ENCODE measurements at places on chromosomes 5 and 9.

DNA sequence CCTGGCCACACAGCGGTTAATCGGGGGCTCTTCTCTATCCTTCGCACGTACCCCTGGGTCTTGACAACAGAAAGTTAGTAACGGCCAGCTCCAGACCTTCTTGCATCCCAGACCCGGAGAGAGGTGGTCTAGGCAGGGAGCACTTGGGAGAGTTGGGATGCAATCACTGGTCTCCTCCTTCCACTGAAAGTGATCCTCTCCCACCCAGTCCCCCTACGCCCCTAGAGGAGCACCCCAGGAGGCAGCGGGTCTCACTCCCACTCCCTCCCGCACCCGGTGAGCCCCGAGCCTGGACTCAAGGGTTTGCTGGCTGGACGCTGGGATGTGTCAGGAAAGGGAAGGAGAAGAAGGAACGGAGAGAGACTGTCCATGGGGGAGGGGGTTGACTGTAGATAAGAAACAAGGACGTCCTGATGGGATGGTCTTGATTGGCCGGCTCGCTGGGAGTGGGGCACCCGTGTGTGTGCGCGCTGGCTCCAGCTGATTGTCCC is 2.0 kb downstream of the RORB start:
- DNase-seq = no peak

GRCh38 chr9:70614786-70615463 is 200.5 kb upstream of the KLF9 start:
- DNase-seq = no peak

GRCh38 chr5:17316970-17317459 is 99.6 kb downstream of the BASP1 start:
- DNase-seq = no peak

- DNase-seq = no peak
Observed at GRCh38 chr5:170501931-170502330, 1.9 kb upstream of the KCNIP1 start.

GRCh38 chr9:82706786-82707185 is 356.2 kb downstream of the RASEF start:
- DNase-seq = no peak

DNA sequence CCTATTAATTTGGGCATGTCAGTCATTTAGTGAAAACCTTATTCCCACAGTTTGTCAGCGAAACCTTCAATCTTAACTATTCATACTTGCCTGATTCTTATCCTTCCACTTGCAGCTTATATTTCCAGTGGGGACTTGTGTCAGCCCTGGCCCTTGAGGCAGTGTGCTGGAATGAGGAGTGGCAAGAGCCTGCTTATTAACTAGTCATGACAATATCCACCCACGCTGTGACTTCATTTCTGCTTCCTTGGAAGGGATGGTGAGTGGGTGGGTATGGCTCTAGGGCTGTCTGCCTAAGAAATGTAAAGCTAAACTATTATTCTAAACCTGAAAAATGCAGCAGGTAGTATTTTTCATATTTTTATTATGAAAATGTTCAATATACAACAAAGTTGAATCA is 34.0 kb upstream of the LURAP1L start:
- DNase-seq = no peak

DNA sequence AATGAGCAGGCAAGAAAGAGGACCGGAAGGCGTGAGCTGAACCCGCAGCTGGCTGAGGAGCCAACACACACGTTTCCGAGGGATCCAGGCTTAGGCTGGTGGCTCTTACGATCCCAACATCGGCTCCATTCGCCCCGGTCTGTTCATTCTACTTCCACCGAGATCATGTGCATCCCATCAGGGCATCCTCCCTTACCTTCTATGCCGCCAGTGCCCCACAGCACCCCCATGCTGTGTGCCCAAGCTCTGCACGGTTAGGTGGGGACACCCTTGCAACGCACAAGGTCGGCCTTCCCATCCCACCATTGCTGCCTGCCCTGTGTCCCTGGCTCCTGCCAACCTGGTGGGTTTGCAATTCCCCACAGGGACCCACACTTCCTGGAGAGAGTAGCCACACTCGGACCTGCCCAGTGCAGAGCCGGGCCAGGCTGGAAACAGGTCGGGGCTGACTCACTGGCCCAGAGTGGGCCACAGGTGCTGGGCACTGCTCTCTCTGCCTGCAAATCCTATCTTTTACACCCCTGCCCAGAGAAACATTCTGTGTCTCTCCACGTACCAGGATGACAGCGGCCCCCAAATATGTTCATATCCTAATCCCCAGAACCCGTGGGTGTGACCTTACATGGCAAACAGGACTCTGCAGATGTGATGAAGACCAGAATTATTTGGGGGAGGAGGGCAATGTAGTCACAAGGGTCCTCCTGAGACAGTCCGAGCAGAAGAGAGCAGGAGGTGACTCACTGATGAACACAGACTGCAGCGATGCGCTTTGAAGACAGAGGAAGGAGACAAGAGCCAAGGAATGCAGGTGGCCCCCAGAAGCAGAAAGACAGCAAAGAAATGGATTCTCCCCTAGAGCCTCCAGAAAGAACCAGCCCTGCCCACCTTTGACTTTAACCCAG is 182.2 kb downstream of the AUH start:
- no peak for DNase-seq

- DNase-seq = no peak
Observed at GRCh38 chr5:83701886-83702285, 18.8 kb downstream of the HAPLN1 start.

DNA sequence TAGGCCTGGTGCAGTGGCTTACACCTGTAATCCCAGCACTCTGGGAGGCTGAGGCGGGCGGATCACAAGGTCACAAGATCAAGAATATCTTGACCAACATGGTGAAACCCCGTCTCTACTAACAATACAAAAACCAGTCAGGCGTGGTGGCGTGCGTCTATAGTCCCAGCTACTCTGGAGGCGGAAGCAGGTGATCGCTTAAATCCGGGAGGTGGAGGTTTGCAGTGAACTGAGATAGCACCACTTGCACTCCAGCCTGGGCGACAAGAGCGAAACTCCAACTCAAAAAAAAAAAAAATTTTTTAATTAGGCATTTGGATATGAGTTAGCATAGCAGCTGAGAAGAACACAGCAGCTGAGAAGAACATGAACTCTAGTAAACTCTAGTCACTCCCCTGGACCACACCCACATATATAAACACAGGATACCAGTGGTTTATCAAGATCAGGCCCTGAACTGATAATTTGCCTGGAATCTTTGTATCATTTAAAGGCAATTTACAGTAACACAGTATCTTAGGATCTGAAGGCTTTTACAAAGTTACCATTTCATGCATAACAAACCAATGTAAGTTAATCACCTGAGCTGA is 4.6 kb upstream of the UGCG start:
- DNase-seq = no peak

DNA sequence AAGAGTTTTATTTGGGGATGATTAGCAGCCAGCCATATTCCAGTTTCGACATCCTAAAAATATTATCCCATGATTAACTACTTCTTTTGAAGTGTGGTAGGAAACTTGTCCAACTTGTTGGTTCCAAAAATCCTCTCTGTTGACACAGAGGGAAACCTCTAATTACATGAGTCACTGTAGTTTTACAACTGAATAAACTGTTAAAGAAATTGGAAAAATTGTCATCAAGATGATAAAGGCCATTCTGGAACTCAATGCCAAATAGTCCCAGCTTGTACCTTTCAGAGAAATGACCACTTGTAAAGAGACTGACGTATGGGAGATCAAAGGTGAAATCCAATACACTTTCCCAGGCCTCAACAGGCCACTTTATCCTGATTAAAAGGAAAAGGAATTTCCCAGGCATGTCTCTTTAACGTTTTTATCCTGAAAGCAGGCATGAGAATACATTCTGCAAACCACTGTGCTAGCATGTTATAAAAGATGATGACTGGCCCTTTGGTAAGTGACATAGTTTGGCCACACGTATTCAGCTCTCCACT is 261.6 kb downstream of the GLIS3 start:
- DNase-seq = no peak

DNA sequence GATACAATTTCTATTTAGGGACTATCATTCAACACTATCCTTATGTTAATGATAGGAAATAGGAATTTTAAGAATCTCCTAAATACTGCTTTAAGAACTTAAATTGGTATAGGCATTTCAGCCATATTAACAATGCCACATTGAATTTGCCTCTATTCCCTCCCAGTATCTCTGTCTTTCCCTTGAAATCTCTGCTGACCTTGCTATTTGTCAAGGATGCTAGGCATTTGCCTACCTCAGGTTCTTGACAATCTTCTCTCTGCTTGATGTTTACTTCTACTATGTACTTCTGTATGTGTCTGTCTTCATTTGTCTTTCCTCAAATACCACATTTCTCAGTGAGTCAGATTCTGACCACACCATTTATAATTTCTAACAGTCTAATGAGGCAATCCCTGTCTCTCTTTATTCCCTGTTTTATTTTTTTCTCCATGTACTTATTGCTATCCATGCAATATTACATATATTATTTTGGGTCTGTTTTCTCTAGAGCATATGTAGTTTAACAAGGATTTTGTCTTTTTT is 1461.4 kb upstream of the CDH9 start:
- no peak for DNase-seq

GRCh38 chr9:104868303-104868686 is 59.7 kb downstream of the ABCA1 start:
- DNase-seq = no peak

- no peak for DNase-seq
Observed at GRCh38 chr9:133238272-133238850, 29.3 kb upstream of the OBP2B start.

- peak; percentile 11 for DNase-seq
Observed at GRCh38 chr9:121267689-121268597, at the start of gene GSN. GSN (plus strand) TSS chr9:121268162; CDS start chr9:121301972, 33,810 bp downstream.

DNA sequence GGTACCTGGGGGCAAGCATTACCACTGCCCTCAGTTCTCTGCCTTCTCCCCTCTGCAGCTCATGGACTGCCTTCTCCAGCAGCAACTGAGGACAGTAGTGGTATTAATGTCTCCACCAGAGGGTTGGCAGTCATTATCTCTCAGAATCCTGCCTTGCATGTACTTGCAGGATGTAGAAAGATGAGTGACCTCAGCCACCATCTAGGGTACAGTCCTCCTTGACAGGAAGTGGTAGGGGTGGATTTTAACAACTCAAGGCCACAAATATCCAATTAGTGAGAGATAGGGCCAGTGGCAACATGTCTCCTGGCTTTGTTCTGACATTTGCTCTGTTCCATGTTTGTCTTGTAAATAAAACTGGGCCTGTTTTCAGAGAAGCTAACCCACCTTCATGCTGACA is 47.2 kb downstream of the F2R start:
- DNase-seq = no peak

DNA sequence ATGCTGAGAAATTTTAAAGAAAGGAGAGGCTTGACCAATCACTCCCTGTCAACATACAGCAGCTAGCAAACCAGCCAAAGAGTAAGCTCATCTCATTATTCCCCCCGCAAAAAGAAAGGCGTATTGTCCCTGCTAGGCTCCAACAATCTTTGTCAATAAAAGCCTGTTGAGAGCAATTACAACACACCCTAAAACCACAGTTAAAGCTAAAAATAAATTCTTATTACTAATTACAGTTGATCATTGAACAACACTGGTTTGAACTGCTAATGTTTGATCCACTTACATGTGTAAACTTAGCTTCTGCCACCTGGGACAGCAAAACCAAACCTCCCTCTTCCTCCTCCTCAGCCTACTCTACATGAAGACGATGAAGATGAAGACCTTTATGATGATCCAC is 151.2 kb downstream of the TSSK1B start:
- DNase-seq = no peak

GRCh38 chr5:848671-849111 is 2.1 kb downstream of the ZDHHC11 start:
- DNase-seq = no peak

DNA sequence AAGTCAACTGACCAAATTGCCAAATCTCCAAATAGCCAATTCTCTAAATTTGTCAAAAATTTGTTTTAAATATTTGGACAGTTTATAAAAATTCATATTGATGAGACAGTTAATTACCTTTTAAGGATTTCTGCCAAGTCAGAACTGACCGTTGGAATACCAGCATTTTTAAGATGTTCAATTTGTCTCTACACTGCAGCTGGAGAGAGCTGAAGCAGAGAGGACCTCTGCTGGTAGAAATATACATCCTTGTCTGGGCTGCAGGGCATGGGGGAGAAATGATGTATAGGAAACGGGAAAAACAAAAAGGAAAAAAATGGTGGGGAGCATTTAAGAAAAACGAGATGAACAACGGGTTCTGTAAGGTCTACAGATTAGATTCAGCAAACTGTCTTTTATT is 16.8 kb downstream of the NR6A1 start:
- no peak for DNase-seq

GRCh38 chr5:35331956-35332950 is 102.0 kb upstream of the PRLR start:
- DNase-seq = no peak

GRCh38 chr9:114370251-114370967 is 17.4 kb downstream of the AKNA start:
- DNase-seq = peak; percentile 21

GRCh38 chr5:123783421-123783820 is 271.4 kb downstream of the CSNK1G3 start:
- no peak for DNase-seq

DNA sequence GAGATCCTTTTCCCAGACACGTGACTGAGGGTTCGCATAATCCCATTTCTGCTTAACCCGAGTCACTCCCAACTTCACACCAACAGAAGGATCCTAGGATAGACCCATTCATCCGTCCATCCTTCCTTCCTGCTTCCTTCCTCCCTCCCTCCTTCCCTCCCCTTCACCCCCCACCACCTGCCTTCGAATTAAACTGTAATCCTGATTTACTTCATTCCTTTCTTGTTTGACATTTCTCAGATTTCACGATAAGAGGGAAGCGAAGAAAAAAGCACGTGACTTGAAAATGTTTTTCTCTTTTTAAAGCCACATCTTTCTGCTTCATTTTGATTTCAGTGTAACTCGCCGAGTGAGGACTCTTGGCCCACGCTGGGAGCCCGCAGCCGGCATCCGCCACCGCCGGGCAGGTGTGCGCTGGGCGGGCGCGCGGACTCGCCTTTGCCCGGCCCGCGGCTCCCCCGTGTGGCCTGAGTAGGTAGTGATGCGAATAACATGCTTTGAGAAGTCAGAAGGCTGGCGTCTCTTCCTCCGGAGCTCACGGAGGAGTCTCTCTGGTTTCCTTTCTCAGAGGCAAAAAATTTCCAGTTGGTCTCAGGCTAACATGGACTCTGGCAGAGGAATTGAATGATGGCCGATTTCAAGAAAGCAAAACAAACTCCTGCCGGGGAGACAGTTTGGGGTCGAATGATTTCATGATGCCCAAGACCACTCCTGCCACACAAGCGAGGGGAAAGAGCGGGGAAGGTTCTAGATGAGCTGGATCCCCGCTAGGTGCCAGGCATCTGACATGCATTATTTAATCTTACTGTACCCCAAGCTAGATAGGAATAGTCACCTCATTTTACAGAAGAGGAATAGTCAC is 117.7 kb downstream of the SLC12A2 start:
- DNase-seq = peak; percentile 25

- no peak for DNase-seq
Observed at GRCh38 chr5:115494570-115495289, 49.8 kb downstream of the FEM1C start.

DNA sequence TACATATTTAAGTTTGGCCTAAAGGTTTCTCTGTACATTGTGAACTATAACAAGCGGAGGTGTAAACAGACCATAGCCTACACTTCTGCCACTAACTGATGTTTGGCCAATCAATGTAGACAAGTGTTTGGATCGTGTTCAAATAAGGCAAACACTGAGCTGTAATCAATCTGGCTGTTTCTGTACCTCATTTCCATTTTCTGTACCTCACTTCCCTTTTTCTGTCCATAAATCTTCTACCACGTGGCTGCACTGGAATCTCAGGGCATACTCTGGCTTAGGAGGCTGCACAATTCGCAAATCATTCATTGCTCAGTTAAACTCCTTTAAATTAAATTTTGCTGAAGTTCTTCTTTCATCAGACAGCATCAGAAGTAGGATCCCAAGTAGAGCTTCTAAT is 140.9 kb downstream of the SLC25A46 start:
- DNase-seq = no peak

Data from NCI-H2171 (cell line).